Right cardiac atrium (tissue), 5 donors: ENCODE measurements at places on chromosomes 3 and 15.

GRCh38 chr15:51378406-51378805 is 37.0 kb downstream of the GLDN start:
- no peak for DNase-seq

DNA sequence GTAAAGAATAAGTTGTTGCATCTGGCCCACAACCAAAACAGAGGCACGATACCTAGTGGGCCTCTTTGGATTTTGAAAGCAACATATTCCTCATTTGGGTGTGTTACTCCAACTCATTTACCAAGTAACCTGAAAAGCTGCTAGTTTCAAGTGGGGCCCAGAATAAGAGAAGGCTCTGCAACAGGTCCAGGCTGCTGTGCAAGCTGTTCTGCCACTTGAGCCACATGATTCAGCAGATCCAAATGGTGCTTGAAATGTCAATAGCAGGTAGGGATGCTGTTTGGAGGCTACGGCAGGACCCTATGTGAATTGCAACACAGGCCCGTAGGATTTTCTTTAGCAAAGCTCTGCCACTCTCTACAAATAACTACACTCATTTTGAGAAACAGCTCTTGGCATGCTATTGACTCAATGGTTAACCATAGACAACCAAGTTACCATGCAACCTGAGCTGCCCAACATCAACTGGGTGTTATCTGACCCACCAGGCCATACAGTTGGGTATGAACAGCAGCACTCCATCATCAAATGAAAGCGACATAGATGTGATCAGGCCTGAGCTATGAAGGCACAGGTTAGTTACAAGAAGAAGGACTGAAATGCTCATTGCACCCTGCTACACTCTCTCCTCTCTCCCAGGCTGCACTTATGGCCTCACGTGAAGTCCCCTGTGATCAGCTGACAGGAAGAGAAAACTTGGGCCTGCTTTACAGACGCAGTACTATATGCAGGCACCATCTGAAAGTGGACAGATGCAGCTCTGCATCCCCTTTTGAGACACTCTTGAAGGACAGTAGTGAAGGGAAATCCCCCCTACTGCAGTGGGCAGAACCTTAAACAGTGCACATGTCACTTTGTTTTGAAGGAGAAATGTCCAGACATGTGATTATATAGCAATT is 9.5 kb upstream of the MCF2L2 start:
- DNase-seq: no peak

DNA sequence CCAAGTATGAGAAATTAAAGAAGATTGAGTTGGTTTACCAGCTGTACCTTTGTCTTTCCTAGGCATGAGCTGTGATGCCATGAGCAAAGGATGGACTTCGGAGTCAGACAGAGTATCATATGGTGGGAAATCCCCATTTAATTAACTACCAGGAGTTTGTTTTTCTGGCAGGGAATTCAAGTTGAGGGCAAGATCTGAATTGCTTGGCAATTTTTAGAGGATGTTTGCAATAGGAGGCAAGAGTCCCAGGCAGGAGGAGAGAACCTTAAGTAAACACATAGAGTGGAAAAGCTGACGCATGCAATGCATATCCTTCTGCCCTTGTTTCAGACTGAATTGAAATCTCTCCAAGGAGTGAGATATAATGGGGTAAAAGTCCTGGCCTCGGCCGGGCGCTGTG is 569.7 kb upstream of the MDFIC2 start:
- DNase-seq: no peak

DNA sequence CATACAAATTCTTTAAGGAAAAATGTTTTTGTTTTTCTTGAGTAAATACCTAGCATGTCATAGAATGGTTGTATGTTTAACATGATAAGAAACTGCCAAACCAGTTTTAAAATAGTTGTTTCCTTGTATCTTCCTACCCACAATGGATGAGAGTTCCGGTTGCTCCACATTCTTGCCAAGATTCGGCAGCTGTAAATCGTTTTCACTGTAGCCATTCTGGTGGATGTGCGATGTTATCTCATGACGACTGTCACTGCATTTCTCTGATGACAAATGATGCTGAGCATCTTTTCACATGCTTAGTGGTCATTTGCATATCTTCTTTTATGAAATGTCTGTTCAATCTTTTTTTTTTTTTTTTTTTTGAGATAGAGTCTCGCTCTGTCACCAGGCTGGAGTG is 36.6 kb upstream of the SH3GL3 start:
- DNase-seq: no peak

- no peak for DNase-seq
These were observed 2.5 kb downstream of the PRR23E start for GRCh38 chr3:127195417-127195816.

DNA sequence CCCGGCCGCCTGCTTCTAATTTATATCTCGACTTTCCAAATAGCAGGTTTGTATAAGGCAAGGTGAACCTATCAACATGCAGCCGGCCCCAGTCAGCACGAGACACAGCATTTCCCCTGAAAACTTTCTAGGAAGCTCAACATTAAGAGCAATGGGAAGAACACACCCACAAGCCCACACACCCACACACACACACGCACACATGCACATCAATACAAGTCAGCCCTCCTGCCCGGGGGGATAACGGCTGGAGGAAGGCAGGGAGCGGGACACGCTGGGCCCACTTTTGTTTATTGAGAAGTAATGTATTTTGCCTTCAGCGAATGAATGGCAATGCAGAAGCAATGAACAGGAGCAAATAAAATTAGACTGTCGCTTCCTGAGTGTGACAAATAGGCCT is 83.5 kb downstream of the PCSK6 start:
- DNase-seq: no peak

DNA sequence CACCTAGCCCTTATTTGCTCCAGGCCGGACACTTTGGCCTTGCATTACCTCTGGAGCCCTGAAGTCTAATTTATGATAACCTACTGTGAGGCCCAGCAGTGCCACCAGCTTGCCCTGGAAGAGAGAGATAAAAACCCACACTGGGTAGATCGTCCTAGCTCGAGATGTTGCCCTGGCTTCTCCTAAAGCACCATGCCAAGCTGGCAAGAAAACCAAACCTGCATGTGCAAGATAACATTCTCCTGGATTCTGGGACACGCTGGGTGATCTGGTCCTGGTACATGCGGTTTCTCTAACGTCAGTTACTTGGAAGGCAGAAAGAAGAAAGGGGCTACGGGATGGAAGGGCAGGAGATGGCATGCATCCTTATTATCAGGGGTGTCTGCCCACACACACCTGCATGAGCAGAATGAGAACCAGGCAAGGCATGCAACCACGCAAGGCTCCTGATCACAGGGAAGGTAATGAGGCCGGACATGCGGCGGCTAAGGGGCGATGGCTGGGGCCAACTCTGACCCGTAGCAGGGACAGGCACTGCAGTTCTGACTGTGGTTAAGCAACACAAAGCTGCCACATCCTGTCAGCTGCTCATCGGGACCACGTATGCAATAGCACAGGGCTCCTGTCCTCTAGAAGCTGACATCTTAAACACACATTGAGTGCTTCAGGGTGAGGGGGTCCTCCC is 73.0 kb downstream of the OXNAD1 start:
- no peak for DNase-seq

DNA sequence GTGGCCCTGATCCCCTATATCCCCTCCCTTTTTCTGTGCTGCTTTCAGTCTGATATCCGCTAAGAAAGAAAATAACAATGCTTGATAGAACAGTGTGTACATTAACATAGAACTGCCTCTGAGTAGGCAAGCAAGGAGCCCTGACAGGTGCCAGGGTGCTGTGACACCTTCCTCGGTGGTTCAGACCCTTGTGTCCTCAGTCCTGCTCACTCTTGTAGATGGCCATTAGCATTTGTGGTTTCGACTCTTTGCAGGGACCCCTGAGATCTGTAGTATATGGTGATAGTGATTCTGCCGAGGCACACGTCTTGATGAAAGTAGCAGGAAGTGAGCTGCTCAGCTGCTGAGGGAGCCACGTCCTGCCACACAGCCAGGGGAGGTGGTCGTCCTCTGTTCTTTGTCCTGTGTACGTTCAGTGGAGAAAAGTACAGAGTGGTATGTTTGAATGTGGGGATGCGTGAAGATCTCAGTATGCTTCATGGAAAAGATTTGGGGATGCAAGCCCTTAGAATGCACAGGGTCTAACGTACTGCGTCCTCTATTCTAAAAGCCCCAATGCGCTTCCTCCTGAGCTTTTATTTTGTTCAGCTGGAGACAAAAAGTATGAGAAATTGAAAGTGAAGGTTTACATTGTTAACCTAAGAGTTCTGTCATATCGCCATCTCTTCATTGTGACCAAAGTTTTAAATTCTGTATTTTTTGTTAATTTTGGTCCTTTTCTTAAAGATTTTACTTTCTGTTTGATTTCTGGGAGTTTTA is 35.4 kb downstream of the PXYLP1 start:
- DNase-seq: no peak

DNA sequence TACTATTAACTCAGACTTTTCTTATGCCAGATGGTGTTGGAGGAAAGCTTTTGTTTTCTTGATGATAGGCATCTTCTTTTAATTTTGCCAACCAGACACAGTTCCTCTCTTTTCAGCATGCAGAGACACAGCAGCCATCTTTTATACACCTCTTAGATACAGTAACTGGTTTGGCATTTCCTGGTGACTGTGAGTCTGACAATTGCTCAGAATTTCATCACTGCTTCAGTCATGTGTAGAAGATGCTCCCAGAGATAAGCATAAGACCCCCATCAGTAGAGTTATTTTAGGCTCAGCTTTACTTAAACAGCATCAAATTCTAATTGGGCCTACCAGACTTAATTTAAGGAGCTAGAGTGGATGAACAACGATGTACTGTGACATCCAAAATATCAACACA is 779.0 kb downstream of the SQOR start:
- DNase-seq: no peak

DNA sequence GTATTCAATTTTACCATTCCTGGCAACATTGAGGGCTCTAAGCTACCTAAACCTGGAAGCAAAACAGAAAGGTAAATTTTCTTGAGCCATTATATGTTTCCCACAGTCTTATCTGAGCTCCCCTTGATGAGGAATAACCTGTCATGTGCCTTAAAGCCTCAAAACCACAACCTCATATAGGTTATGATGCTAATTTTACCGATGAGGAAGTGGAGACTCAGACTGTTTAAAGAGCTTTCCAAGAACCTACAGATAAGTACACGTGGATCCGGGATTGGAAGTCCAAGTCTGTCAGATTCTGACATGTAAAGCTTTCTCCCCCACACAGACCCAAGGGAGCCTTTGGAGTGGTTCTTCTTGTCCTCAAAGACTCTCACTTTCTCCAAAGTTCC is 140.5 kb downstream of the SEMA6D start:
- no peak for DNase-seq

DNA sequence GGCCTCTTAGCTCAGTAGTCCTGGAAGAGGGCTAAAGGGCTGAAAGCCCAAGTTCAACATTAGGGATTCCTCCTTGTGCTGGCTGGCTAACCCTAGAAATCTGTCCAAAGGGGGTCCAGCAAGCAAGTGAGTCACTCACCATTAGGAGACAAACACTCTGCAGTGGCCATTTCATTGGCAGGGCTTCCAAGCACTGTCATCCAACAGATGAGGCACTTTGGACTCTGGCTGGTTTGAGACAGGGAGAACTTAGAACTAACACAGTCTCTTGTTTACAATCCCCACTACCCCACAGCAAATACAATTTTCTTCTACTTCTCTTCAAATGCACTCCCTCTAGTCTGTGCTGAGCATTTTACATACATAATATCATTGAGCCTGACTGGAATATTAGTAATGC is 10.1 kb upstream of the WNT5A start:
- no peak for DNase-seq

GRCh38 chr3:143011705-143012104 is 10.3 kb downstream of the U2SURP start:
- DNase-seq: no peak

- DNase-seq: no peak
These were observed 562 bp downstream of the ADGRG7 start for GRCh38 chr3:100609963-100610362.

DNA sequence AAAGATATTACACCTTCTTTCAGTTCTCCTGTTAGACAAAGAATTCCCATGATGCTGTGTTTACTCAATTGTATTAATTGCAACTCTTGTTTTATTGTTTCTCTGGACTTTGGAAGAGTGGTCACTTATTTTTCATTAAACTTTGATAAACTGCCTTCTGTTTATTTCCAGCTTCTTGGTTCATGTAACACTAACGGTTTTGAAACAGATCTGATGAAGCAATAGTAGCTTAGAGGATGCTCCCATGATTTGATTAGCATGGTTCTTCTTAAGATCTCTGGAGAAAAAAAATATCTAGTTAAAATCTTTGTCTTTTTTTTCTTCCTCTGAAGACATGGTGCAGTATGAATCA is 90.1 kb downstream of the FNDC3B start:
- no peak for DNase-seq

GRCh38 chr15:63972801-63973200 is 73.5 kb downstream of the DAPK2 start:
- no peak for DNase-seq

DNA sequence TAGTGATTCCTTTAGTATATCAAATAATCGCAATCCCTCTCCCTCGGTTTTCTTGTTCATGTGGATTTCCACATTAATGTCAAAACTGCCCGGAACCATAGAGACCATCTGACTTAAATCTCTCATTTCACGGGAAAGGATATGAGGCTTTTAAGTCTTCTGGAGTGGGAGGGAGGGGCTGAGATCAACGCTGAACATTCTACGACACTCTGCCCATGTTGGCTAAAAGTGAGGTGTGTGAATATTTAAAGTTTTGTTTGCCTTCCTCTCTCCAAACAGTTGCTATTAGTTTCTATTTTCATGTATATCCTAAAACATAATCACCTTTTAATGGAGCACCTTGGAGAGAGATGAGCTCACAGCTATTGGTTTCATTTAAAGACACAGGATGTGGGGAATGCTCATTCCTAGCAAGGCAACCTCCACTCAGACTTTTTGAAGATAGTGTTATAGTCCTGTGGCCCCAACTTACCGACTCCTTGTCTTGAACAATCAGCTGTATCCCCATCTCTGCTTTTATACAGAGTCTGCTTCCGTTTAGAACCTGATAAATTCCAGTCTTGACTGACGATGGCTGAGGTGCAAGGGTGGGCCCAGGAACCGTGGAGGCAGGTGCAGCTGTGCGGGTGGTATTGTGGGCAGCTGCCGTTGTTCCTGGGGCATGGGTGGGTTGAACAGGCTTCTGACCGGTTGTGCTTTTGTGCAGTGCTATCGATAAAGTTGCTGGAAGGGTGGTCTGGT is 9.2 kb downstream of the LAMP3 start:
- DNase-seq: no peak

DNA sequence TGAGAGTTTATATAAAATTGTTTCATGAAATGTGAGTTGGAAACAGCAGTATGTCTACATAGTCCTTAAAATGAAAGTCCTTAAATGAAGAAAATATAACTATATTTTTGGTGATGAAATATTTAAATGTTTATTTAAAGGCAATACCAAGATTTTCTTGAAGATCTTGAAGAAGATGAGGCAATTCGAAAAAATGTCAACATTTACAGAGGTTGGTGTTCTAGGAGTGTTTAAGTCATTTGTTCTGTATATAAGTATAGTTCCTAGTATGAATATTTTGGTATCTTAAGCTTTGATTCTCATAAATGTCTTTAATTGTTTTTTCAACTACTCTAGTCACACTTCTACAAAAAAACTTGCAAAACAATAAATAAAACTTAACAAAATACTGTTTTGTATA is 29.0 kb downstream of the NMD3 start:
- no peak for DNase-seq
